Stimulated activated CD8-positive, alpha-beta memory T cell treated with anti-CD3 and anti-CD28 coated beads, Interleukin-4, amount 100 ng/mL, for 4 hours (primary cell): ENCODE measurements at places on chromosomes 7 and 10.

GRCh38 chr10:113999531-113999930, 44.1 kb upstream of the ADRB1 start:
- DNase-seq, result no peak

DNA sequence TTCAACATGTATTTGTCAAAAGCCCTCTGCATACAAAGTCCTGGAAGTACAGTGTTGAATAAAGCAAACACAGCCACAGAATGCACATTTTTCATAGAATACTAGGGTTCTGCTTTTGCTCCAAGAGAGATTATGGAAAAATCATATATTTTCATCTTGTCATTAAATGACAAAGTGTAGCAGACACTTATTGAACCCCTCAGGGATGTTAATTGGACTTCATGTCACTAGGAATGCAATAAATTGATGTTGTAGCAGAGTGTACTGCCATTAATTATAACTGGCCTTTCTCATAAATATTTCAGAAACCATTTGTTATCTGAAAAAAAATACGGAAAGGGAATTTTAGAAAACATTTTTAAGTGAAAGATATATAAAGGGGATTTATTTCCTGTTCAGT, 64.5 kb upstream of the TAC1 start:
- no peak for DNase-seq

DNA sequence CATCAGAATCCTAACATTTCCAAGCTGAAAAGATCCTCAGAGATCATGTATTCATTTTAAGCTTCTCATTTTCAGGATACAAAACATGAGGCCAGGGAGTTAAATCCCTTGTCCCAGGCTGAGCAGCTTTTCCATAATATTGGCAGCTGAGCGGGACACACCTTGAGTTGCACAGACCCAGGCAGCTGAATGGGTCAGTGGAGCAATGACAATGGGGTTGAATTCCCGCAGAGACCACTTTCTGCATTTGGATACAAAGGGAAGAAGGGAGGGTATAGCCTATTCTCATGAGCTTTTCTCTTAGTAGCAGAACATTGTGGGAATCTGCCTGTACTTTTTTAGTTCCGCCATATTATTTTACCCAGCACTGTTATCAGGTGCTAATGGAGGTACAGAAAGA, 49.5 kb downstream of the PRR15 start:
- no peak for DNase-seq

DNA sequence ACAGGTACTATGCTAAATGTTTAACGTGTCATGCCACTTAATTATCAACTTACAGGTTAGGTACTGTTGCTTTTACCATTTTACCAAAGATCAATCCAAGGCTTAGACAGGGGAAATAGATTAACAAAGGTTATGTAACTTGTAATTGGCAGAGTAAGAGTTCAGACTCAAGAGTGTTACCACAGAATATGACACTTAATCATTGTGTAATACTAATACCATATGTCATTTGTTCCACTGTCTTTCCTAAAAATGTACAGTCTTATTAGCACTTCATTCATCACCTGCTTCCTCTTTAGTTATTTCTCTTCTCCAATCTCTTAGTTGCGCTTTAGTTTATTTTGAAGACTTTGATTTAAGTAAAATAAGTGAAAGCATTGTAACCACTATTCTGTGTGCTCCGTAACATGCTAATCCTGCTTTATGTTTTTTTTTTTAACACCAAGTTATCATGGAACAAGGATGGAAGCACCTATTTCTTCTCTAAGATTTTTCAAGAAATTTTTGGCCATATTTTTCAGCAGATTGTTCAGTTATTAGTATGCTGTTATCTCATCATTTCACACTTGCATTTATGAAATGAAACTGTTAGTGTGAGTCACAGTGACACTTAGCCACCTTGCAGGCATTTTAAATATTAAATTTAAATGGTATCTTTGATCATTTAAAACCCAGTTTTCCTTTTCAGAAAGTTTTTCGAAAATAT, 197.3 kb downstream of the PHF14 start:
- no peak for DNase-seq

DNA sequence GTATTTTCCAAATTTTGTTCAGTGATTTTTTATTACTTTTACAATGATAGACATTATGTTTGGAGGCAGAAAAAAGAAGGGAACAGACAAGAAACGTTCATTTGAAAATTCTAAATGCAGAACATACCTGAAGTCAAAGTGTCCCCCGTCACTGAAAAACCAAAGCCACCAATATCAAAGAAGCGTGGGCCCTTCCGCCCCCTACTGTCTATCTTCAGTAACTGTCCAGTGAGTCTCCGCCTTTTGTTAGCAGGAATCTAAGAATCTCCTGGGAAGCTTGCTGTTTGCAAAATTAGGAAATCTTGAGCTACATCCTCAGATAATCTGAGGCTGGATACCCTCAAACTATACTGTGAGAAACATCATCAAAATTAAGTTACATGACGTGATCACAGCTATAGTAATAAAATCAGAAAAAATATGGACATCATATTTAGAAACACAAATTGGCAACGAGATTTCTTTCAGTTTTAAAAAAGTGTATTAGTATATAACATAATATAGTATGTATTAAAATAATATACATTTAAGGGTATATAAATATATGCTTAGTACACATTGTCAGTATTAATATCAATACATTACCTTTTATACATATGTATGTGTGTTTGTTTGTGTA, 169.3 kb upstream of the AKR1E2 start:
- no peak for DNase-seq

DNA sequence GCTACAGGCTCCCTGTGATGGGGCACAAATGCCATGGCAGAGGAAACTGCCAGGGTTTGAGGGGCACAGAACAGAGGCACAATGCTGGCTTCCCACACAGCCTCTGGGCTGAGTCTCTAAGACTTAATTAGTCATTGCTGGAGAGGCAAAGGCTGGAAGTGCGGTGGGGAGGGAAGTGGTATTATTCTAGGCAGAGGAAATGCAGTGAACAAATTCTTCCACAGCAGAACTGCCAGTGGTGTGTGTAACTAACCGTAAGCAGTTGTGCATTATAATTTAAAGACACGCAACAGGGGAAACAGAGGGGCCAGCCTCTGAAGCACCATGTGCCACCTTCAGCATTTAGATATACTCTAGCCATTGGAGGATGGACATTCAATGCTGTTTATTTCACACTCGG, 12.8 kb downstream of the ICA1 start:
- no peak for DNase-seq

DNA sequence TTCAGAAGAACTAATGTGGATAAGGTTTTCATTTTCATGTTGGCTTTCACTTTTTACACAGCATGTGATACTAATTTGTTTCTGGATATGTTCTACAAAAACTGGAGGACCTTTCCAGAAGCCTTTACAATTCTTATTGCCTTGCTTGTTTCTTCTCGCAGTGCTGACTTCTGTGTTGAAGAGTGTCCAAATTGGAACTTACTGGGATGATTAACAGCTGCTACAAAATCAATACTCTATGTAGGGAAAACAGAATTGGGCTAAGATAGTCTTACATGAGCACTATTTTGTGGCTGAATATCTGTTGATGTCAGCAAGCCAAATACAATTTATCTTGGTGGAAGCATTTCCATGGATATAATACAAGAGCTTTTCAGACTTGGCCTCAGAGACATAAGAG, 351.2 kb downstream of the DGKB start:
- no peak for DNase-seq

- DNase-seq, result no peak
Measured at GRCh38 chr7:91424371-91424770, 160.1 kb downstream of the FZD1 start.

GRCh38 chr10:123200531-123200930, 46.3 kb downstream of the BUB3 start:
- no peak for DNase-seq

GRCh38 chr10:15427843-15428414, 56.8 kb upstream of the FAM171A1 start:
- no peak for DNase-seq

- no peak for DNase-seq
Measured at GRCh38 chr10:61001731-61002122, 57.7 kb upstream of the RHOBTB1 start.

GRCh38 chr10:70502406-70502805, 23.8 kb downstream of the PALD1 start:
- DNase-seq, result no peak

GRCh38 chr10:34596351-34596750, 218.7 kb downstream of the PARD3 start:
- DNase-seq, result no peak

DNA sequence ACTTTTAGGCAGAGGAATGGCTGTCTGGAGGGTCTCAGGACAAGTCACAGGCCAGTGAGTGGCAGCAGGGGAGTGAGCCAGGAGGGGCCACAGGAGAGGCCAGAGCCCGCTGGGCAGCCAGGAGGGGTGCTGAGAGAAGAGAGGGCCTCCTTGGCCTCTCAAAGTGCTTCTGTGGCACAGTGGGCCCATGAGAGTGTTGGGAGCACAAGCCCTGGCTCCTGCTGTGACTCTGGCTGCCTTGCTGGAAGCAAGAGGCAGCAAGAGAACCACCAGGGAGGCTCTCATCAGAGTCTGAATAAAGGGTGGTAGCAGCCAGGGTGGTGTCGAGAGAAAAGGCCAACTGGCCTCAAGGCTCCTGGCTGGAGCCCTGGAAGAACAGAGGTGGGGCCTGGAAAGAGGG, 91.1 kb downstream of the VOPP1 start:
- no peak for DNase-seq

DNA sequence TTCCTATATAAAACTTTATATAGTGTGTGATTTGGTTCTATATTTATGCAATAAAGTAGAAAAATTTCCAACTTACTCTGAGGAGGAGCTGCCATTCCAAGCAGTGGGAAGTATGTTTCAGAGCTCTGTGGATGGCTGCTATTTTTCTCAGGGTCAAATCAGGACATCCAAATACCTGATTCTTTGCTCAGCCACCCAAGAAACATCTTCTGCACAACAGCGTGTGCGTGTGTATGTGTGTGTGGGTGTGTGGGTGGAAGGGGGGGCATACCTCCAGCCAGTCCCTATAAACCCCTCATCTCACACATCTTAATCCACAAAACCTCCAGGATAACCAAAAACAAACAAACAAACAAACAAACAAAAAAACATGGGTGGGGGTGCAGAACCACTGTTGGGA, 66.3 kb upstream of the EMX2 start:
- DNase-seq, result no peak

DNA sequence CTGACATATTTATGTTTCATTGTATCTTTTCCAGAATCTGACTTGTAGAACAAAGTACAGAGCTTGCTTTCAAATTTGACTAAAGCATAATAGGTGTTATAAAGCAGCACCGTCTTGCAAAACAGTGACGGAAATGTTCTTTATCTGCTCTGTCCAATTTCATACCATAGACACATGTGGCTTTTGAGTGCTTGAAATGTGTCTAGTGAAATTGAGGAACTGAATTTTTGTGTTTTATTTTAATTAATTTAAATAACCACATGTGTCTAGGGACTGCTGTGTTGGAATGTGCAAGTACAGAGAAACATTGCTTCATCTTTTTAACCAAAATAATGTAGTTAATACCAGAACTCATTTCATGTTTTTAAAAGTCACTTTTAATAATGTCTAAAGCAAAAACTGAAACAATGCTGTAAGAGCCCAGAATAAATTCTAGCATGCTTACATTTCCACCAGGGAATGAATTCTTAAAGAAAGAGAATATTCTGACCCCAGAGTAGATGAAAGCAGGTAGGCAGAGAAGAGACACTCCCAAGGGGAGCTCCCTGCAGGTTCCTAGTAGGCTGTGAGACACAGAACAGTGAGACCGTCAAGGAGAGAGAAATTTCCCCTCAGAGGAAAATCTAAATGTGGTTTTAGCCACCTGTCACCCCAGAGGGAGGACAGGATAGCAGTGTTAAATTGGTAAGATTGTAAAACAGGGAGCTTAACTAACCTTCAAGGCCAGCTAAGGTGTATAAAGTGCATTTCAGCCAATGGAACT, 175.3 kb upstream of the KMT2E start:
- no peak for DNase-seq

GRCh38 chr10:77680811-77681210, 43.2 kb upstream of the KCNMA1 start:
- DNase-seq, result no peak

- no peak for DNase-seq
Measured at GRCh38 chr7:55272328-55272727, 92.8 kb upstream of the LANCL2 start.

DNA sequence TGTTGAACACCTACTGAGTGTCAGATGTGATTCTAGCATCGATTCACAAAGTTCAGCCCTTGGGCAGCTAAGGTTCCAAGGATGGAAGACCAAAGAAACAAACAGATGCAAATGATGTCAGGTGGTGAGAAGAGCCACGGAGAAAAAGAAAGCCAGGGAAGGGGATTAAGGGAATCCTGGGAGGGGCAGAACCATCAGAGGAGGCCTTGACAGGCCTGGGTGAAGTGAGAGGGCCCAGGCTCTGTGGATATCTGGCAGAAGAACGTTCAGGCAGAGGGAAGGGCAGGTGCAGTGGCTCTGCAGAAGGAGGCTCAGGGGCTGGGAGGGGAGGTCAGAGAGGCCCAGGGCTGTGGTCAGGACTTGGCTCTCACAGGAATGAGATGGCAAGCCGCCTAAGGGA, 90.4 kb downstream of the C10orf105 start:
- no peak for DNase-seq

- DNase-seq, result no peak
Measured at GRCh38 chr7:100118388-100119071, 628 bp downstream of the TAF6 start.

DNA sequence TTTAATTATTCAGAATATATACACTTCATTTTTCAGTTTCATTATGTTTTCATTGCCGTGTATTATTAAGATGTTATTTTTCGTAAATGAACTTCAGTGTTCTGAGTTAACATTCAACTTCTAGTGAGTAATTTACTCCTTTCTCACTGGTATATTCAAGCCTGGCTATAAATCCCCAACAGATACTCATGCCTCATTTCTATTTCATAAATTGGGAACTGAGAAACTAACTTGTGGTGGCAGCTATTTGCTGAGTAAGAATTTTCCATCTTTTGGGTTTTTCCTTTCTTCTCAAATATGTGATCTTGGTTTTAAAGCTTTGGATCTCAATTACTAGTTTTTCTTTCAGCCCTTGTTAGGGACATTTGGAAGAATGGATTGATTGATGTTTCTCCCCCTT, 281.1 kb downstream of the CDK14 start:
- DNase-seq, result no peak

- no peak for DNase-seq
Measured at GRCh38 chr10:11183015-11183414, 165.3 kb downstream of the CELF2 start.

DNA sequence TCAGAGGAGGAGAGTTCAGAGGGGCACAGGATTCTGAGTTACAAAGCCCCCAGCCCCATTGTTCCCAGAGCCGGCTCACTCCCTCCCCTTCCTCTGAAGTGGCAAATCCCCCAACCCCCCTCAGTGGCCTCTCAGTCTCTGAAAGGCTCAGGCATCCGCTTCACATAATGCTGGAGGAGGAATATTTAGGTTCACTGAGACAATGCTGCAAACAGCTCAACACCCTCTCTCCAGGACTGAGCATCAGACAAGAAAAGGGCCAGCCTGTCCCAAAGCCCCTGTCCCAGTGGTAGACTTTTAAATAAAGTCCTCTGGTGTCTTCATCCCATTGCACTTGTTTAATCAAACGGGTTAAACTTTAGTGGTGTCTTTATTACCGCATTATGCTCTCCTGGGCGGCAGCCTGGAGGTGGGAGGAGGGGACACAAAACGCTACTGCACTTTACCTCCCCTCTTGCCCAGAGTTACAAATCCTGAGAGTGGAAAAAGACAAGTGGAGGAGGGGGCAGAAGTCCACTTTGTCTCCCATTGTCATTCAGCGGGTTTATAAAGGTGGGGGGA, 257.9 kb downstream of the FGFR2 start:
- DNase-seq, result no peak

- DNase-seq, result no peak
Measured at GRCh38 chr10:128498378-128498730, 372.1 kb upstream of the MKI67 start.
